ENCODE measurements at places on chromosomes 5 and 9. TPM values are rescaled to one million over a fixed set of nuclear protein-coding genes. Genes with fewer than 3 reads are reported as not detected.

DNA sequence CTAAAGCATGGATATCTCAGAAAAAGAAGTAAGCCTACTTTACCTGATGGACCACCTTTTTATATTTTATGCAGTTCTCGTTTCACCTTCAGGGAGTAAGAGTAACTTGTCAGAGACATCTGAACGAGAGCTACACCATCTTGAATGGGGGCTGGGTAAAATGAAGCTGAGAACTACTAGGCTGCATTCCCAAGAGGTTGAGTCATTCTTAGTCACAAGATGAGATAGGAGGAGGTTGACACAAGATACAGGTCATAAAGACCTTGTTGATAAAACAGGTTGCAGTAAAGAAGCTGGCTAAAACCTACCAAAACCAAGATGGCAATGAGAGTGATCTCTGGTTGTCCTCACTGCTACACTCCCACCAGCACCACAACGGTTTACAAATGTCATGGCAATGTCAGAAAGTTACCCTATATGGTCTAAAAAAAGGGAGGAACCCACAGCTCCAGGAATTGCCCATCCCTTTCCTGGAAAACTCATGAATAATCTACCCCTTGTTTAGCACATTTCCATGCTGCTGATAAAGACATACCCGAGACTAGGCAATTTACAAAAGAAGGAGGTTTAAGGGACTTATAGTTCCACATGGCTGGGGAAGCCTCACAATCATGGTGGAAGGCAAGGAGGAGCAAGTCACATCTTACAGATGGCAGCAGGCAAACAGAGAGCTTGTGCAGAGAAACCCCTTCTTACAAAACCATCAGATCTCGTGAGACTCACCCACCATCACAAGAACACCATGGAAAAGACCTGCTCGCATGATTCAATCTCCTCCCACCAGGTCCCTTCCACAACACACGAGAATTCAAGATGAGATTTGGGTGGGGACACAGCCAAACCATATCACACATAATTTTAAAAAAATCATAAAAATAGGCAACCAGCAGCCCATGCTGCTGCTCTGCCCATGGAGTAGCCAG lies 62.5 kb downstream of the GIN1 start:
- no peak for DNase-seq

The GALNT12 gene
- total RNA-seq = 3.5 TPM

GRCh38 chr9:132809677-132810271 lies 68.3 kb downstream of the AK8 start:
- DNase-seq = peak; percentile 22

DNA sequence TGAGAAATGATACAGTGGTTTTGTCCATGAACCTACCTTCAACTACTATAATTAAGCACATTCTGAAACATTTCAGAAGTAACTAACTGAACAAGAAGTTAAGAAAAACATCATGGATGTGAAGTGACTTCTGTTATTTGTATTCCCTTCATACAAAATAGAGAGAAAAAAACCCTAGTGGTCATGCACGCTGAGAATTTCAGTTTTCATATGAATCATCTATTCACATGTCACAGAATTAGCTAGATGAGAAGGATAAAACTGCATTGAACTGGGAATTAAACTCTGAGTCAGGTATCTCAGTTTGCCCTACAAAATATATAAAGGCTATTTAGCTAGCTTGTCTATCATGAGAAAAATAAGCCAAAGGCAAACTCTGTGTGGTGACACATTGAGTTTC lies 451.8 kb upstream of the FTMT start:
- DNase-seq = no peak

The SCGB3A2 gene
- total RNA-seq = not detected

GRCh38 chr5:123751670-123752069 lies 239.7 kb downstream of the CSNK1G3 start:
- DNase-seq = no peak

- DNase-seq = no peak
These were observed 189.7 kb upstream of the GDNF start for GRCh38 chr5:38029397-38030065.

- no peak for DNase-seq
These were observed 39.0 kb downstream of the KCNIP1 start for GRCh38 chr5:170542691-170543293.

The IFNK gene
- not detected for total RNA-seq

DNA sequence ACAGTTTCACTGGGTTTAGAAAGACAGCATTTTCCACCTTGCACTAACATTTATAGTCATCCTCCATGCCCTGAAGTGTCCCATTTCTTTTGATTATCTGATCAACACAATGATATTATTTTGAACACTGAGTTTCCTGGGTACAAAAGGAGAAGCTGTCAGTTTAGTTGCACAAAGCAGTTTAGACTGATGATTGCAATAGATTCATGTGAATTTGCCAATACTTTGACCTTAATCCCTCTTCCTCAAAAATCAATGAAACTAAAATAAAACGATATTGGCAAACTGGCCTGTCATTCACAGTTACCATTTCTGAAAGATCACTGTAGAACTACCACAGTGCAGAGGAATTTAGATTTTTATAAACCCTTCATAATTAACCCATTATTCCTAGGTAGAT lies 34.2 kb upstream of the RASGRF2 start:
- DNase-seq = no peak

GRCh38 chr5:133336121-133336968 lies 276.0 kb downstream of the FSTL4 start:
- no peak for DNase-seq

DNA sequence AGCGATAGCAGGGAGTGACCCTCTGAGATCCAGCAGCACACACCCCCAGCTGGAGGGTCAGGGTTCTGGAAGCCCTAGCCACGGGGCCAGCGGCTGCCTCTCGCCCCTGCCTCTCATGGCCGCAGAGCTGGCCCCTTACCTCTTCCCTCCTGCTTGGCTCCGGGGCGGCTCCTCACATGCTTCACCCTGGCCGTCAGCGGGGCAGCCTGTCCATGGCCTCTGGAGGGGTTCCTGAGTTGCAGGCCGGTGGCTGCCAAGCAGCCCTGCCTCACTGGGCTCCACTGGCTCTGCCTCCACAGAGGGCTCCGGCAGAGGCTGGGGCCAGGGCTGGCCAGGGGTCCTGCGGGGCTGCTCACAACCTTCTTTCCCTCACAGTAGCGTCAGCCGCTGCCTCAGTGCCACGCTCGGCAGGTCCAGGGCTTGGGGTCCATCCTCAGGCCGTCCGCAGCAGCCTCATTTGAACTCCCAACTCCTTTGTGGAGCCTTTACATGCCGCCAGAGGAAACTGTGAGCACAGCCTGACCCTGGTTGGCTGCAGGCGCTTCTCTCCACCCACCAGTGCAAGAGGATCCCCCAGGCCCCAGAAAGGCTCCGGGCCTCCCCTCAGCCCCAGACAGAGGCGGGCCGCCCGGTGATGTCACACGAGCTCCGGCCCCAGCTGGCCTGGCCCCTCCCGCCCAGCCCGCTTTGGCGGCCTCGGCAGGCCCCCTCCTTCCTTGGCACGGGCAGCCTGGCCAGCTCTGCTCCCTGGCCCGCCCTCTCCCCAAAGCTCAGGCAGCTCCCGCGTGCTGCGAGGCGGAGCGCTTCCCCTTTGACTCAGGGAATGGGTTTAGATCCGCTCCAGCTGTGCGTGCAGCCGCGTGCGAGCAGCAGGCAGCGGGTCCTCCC lies at the start of gene ANGPTL2:
Gene ANGPTL2 (minus strand): TSS at position 460 of the 888 bp plus-strand sequence. CDS start 13,904 bp downstream, outside the sequence.
- DNase-seq = no peak

DNA sequence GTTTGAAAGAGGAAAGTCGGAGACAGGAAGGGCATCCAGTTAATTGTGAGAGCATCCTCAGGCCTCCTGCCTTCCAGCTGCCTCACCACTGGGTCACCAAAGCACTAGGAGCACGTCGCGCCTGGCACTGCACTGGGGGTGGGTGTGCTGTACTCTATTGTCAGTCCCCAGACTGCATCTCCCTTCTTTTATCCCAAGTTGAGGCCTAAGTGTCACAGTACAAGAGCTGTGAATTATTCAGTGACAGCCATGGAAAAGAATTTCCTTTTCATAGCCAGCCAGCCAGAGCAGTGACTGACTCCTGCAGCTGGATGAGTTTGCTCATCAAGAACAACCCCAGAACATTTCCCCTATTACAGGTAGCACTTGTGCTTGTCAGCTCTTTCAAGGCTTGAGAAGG lies 16.3 kb downstream of the CLTA start:
- DNase-seq = no peak

The NFIB gene
- not detected for total RNA-seq

All from activated CD8-positive, alpha-beta memory T cell treated with anti-CD3 and anti-CD28 coated beads, Interleukin-2, amount 10 ng/mL, durations not matched to agents 7 days and 5 days (primary cell).